B cell (primary cell): ENCODE measurements at places on chromosomes 16 and 17. TPM values are rescaled to one million over a fixed set of nuclear protein-coding genes. Genes with fewer than 3 reads are reported as not detected.

The ABCA9 gene
- polyA plus RNA-seq: 0.03 and 0.06 TPM in 2 replicates

DNA sequence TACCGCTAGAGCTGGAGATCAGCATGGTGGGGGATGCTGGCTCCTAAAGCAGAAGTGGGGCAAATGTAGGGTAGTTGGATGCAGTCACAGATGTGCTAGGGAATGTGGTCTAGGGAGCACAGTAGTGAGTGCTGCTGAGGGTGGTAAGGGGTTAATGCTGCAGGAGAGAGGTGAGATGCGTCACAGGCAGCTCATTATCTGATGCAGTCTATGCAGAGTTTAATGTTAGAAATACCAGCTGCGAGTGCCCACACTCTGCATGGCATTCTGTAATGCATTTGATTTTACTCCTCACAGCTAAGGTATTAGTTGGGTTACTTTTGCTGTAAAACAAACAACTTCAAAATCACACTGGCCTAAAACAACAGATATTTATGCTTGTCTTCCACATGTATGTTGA lies 491.3 kb upstream of the HSBP1 start:
- H3K4me3 ChIP-seq: no peak overlapping the region
- DNase-seq: no peak
- H3K27me3 ChIP-seq: no peaks in the 10 kb centered on the region

- H3K4me3 ChIP-seq: no peak overlapping the region
- peaks cover 2% of the 10 kb centered on the region for H3K4me1 ChIP-seq
- no peak overlapping the region for H3K27ac ChIP-seq
- H3K36me3 ChIP-seq: no peaks in the 10 kb centered on the region
- H3K27me3 ChIP-seq: no peaks in the 10 kb centered on the region
These were observed 45.7 kb downstream of the OMG start for GRCh38 chr17:31251105-31251969.

The RBFOX1 gene
- polyA plus RNA-seq: not detected in 2 replicates

GRCh38 chr17:32626379-32626791 lies 139.6 kb downstream of the CDK5R1 start:
- no peak for DNase-seq
- H3K27me3 ChIP-seq: no peaks in the 10 kb centered on the region
- no peak overlapping the region for H3K4me3 ChIP-seq
- H3K27ac ChIP-seq: no peak overlapping the region
- H3K36me3 ChIP-seq: no peaks in the 10 kb centered on the region

The CCT6B gene
- 0.82 and 1.0 TPM in 2 replicates for polyA plus RNA-seq

DNA sequence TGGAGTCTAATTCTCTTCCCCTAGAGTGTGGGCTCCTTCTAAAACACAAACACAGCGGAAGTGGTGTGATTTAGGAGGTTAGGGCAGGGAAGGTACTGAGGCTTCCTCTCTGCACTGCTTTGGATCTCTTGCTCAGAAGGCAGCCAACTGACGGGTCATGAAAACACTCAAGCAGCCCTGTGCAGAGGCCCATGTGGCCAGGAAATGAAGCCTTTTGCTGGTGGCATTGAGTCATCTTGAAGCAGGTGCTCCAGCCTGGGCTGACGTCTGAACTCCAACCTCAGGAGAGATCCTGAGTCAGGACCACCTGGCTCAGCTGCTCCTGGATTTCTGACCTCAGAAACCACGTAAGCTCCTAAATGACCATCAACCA lies 72.9 kb downstream of the MRM1 start:
- DNase-seq: no peak
- H3K4me3 ChIP-seq: no peak overlapping the region
- H3K27ac ChIP-seq: no peak overlapping the region
- no peaks in the 10 kb centered on the region for H3K36me3 ChIP-seq
- H3K27me3 ChIP-seq: no peaks in the 10 kb centered on the region
- no peaks in the 10 kb centered on the region for H3K4me1 ChIP-seq

DNA sequence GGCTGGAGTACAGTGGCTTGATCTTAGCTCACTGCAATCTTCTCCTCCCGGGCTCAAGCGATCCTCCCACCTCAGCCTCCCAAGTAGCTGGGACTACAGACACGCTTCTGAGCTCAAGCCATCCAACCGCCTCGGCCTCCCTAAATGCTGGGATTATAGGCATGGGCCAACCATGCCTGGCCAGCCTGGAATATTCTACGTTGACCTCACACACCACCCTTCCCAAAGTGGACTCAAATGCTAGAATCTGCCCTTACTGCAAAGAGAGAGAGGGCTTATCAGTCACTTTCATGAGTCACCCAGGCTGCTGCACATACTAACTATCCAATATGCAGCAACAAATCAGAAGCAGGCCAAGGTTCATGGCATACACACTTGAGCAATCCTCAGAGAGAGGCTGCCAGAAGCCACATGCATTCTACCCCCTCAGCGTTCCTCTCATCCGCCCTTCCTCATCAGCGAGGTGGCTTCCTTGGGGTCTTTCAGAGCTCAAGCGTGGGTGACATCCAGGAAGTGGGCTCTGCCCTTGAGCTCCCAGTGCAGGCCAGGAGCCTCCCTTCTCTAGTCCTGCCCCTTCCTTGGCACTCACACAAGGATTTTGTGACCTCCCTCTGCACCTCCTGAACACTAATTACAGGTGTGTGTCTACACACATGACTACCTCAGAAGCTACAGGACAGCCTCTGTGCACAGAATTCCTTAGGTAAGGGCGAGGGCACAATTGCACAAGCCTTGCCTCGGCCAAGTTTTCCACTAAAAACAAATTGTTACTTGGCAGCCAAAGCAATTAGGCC lies 24.8 kb upstream of the SIAH1 start:
- H3K27me3 ChIP-seq: no peaks in the 10 kb centered on the region
- H3K36me3 ChIP-seq: no peaks in the 10 kb centered on the region
- H3K27ac ChIP-seq: no peak overlapping the region
- DNase-seq: no peak
- H3K4me3 ChIP-seq: no peak overlapping the region

GRCh38 chr17:30597776-30598288 lies 120.6 kb downstream of the GOSR1 start:
- H3K4me3 ChIP-seq: no peak overlapping the region
- no peaks in the 10 kb centered on the region for H3K36me3 ChIP-seq
- peaks cover 17% of the 10 kb centered on the region for H3K4me1 ChIP-seq
- no peak for DNase-seq
- no peak overlapping the region for H3K27ac ChIP-seq

The KCNJ2 gene
- not detected in 2 replicates for polyA plus RNA-seq

DNA sequence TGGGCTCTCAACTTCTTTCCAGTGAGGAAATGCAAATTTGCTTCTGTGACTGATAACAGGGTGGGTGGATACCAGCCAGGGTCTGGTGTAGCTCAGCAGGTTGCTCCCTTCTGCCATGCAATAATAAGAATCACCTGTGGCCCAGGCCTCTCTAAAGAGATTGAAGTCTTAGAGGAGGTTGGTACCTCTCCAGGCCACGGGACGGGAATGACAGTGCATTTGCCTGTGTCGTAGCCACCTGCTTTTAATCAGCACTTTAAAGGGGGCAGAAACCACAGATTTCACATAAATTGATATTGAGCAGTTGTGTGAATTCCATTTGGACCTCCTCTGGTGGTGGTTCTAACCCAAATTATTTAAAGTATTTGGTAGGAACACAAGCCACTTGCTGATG lies 246.9 kb downstream of the PRKCA start:
- peaks cover 4% of the 10 kb centered on the region for H3K27me3 ChIP-seq
- H3K4me3 ChIP-seq: no peak overlapping the region
- H3K36me3 ChIP-seq: no peaks in the 10 kb centered on the region
- H3K4me1 ChIP-seq: no peaks in the 10 kb centered on the region
